ENCODE measurements at places on chromosomes 4 and X.

DNA sequence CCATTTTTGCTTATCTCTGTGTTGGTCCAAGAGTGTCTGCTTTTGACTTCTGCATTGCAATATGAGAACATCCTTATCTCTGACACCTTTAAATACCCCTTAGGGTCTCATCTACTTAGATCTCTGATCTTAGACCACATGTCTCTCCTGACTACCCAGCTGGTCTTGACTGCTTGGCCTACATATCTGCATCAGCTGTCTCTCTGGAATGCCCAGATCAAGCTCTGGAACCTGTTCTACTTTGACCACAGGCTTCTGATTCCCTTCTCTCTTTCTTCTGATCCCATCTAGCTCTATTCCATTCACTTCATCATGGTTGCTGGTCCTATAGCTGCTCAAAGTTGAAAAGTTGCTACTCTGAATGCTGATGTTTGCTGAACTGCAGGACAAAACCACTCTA lies 301.2 kb downstream of the MAPK10 start:
- DNase-seq, result no peak

DNA sequence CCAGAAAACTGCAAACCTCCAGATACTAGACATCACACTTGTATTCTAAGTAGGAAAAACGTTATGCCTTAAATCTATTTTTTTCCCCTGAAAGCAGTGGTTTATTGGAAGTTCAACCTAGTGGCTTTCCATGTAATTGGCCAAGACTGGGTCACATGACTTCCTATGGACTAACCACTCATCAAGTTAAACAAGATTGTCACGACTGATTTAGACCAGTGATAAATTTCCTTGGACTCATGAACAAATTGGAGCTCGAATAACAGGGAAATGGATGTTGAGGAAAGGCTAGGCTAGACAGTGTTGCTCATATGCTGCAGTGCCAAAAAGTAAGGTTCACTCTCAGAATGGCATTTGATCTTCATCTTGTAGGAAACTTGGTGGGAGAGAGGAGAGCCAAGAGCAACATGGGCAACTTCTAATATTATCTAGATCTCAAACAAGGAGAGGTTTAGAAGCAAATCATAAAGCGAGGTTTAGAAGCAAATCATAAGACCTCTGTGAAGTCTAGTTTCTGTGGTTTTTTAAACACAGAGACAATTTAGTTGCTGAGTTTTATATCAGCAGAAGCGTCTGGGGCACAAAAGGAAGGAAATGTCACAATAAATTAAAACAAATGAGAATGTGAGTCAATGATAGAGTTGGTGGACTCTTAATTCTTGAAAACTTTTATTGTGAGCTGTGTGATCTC lies 165.6 kb upstream of the BOD1L1 start:
- DNase-seq, result no peak

DNA sequence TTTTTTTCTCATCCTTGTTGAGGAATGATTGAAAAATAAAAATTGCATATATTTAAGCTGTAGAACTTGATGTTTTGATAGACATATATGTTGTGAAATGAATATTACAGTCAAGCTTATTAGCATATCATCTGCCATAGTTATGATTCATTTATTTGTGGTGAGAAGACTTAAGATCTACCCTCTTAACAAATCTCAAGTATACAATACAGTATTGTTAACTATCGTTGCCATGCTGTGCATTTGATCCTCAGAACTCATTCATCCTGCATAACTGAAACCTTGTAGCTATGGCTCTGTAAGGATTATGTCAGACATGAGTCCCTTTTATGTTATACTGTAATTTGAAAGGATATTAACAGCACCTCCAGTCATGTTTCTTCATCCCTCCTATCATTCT lies 2045.3 kb downstream of the ARAP2 start:
- no peak for DNase-seq

- no peak for DNase-seq
Observed at GRCh38 chrX:56468441-56468840, 95.0 kb upstream of the UBQLN2 start.

DNA sequence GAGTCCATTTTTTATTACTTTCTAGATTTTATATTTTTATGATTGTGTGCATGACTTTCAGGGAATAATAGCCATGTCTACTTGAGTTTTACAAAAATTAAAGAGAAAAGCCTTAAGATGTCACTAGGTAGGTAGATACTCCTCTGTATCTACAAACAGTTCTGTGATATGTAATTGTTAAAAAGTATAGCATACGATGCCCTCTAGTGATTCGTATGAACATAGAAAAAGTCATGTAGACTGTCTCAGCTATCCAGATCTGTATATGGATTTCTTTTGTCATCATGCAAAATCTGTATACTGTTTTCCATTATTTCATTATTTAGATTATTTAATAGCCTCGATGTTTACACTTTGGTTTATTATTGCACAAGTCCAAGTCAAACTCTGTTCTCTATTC lies 856.6 kb downstream of the CENPC start:
- no peak for DNase-seq

DNA sequence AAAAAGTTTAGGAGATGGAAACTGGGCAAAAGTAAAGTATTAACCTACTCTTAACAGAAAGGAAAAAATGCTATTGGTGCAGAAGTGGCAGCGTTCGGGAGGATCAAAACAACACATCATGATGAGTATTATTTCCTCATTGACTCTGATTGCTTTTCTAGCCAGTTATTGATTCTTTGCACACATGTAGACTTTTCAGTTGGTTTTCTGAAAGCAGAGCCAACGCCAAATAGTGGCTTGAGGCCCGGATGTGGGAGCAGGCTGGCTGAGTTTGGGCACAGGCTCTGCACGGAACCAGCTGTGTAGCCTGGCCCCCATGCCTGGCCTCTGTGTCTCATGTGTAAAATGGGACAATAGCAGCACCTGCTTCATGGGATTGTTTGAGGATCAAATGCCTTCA lies 21.8 kb downstream of the STOX2 start:
- no peak for DNase-seq

DNA sequence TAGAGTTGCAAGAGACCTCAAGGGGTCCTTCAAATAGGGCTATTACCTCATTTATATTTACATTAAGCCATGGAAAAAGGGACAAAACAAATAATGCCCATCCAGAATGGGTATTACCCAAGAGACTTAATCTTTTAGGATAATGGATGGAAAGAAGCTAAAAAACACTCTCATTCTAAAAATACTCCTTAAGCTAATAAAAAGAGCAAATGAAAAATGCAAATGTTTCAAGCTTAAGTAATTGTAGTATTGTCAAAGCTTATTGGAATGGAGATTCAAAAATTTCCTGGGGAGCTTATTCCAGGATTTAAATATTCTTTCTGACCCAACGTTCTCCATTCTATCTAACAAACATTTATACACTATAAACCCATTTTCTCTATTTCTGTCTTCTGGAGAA lies 107.8 kb upstream of the SPIN4 start:
- no peak for DNase-seq

DNA sequence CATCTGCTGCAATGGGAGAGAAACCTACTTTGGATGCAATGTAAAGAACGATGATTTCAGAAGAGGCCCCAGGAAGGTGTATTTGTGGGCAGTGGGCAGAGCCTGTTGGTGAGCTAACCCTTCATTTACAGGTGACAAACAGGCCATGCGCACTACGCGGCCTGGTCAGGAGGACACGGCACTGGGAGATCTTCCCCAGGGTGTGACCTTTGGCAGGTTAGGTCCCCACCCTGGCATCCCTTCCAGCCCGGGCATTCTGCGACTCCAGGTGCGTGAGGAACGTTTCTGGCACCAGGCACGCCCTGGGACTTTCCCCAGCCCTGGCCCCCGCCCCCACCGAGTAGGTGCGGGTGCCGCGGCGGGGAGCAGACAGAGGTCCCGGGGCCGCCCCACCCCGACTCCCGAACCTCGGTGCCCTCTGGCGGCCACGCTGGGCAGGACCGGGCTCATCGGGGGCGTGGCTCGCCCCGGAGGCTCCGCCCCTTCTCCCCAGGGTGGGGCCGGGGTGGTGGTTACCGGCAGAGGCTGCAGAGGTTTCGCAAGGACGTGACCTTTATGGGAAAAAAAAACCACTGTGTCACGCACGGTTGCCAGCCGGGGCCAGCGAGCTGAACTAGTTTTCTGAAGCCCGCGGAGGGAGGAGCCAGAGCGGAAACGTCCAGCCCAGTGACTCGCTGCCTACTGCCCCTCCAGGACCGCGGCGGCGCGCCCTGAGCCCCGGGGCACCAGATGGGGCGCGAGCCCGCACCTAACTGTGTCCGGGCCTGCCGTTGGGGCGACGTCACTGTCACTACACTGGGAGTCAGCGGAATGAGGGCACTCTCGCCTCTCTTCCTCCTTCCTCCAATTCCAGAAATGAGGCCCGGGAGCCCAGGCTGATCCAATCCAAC lies 5.0 kb upstream of the NYX start:
- DNase-seq, result peak; percentile 73

GRCh38 chrX:81261576-81261975 lies 59.7 kb downstream of the SH3BGRL start:
- DNase-seq, result no peak

All from activated CD4-positive, alpha-beta T cell treated with anti-CD3 and anti-CD28 coated beads, Interleukin-2, amount 50 U/mL, for 4 hours (primary cell).